ENCODE measurements at places on chromosomes 16 and 17. TPM values are rescaled to one million over a fixed set of nuclear protein-coding genes. Genes with fewer than 3 reads are reported as not detected.

DNA sequence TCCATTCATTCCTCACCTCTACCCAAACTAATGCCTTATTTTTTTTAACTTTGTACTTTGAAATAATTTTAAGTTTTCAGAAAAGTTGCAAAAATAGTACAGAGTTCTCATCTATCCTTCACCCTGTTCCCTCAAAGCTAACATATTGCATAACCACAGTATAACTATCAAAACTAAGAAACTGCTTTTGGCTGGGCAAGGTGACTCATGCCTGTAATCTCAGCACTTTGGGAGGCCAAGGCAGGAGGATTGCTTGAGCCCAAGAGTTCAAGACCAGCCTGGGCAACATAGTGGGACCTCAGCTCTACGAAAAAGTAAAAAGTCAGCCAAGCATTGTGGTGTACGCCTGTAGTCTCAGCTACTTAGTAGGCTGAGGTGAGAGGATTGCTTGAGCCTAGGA is 147.7 kb downstream of the SKAP1 start:
- no peak for DNase-seq

The MYBBP1A gene
- total RNA-seq: 52.7 TPM

DNA sequence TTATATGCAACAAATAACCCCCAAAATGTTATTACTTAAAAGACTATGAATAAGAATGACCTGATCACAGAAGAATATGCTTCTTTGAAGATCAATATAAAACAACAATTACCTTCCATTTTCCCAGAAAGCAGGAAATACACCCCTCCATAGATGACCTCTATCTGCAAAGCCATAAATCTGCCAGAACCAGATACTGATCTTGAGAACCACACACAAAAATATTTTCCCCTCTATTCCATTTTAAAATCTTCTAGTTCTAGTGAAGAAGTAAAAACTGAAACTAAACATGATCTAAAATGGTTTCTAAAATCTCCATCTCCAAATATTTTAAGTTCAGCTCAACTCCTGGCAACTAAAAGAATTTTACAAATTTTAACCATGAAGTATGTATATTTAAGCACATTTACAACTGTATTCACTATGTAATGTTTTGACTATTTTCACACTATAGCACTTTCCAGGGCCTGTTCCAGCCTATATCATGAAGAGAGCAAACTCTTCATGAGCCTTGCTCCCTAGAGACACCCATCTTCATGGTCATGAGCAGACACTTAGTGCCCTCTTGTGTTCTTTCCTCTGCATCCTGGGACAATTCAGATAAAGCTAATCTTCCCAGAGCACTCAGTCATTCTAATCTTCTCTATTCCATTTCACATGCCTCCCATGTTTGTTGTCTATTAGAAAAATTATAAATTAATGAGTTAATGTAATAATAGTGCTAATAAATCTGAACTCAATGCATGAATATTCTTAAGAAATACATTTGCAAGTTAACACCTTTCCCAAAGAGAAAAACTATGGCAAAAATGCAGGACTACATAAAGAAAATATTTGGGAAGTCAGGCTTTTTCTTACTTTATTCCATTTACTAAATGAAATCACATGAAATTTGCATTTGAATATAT is 87.0 kb downstream of the HELZ start:
- DNase-seq: peak; percentile 19

The C16orf54 gene
- total RNA-seq: 146 TPM

DNA sequence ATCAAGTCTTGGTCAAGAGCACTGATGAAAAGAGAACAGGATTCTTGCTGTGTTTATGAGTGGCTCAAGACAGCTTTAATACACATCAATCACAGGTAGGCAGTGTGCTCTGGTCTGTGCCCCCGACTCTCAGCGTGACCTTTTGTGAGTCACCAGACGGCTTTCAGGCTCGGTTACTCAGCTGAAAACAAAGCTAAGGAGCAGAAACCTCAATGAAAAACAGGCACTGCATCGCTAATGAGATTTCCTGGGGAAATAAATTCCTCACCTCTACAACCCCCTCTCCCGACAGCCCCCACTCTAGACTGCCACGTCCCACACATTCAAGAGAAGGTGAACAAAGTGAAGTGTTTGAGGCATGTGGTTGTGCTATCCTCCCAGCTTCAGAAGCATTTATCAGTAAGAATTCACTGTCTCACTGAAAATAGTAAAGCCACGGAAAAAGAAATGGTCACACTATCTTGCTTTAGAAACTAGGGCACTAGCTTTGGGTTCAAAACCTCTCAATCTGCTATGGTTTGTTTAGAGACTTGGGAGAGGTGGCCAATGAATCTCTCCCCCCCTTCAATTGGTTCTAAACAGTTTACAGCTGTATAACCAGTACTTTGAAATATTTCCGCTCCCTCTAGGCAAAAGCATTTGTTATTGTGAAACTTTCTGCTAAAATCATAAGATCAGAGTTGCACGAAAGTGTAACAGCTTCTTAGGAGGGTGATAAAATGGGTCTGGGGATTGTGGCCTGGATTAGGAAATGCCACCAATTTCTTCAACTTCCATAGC is 199.5 kb upstream of the PMFBP1 start:
- no peak for DNase-seq

DNA sequence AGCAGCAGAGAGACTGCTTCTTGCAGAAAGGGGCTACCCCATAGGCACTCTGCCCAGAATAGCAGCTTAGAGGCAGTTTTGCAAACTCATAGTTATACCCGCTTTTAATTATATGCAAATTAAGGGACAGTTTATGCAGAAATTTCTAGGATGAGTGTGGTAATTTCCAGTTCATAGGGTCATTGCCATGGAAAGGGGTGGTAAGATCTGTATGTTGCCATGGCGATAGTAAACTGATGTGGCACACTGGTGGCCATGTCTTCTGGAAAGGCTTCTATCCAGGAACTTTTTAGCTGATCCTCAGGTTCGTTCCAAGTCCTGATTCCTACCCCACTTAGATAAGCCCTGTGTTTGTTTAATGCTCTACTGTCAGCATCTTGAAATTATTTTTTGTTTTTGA is 6.2 kb downstream of the STXBP4 start:
- DNase-seq: no peak

- DNase-seq: no peak
Measured at GRCh38 chr17:28457890-28458289, 15.6 kb upstream of the SLC13A2 start.

The C16orf96 gene
- 0.35 TPM for total RNA-seq

The IGFALS gene
- total RNA-seq: 0.70 TPM

GRCh38 chr17:81461607-81462500 is 50.7 kb downstream of the ACTG1 start:
- DNase-seq: no peak

DNA sequence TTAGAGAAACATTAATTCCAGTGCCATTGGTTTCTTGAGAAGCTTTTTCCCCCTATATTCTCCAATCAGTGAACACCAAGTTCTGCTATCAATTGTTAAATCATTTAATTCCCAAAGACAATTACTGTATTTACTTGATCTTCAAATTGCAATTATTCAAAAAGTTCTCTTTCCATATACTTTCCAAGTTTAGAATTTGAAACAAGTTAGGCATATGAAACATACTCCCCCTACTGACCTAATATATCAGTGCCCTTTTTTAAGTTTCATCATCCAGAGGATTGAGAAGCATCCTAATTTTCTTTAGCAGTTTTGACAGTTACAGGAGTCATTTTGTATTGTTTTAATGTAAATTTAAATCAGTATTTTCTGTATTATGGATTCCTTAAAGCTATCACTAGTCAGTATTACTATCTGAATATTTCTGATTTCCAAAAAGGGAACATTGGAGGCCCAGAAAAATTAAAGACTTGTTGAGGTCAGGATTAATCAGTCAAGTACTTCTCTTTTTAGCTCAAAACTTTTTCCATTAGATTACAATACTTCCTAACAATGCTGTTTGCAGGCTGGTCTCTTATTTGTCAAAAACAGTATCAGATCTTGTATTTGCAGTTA is 16.3 kb downstream of the MEIOC start:
- DNase-seq: peak; percentile 12

GRCh38 chr16:17773698-17774101 is 302.9 kb upstream of the XYLT1 start:
- DNase-seq: no peak

- DNase-seq: no peak
Measured at GRCh38 chr17:73833775-73834488, 189.7 kb upstream of the SDK2 start.

GRCh38 chr17:55259684-55260111 is 5.1 kb upstream of the HLF start:
- DNase-seq: no peak

DNA sequence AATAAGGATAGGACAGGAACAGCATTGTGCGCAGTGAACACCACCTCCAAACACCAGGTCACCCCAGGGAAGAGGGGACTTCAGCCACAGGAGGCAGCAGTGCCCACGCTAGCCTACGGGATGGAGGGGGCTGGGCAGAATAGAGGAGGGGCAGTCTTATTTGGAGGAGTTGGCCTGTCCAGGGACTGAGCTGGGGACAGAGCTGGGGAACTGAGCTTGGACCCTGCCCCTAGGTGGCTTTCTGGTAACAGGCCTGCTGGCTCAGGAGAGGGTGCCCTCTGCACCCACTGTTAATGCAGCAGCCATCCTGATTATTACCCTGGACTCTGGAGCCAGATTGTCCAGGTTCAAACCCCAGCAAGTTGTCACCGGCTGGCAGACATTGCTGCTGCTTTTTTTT is 9.3 kb downstream of the CCDC102A start:
- no peak for DNase-seq

DNA sequence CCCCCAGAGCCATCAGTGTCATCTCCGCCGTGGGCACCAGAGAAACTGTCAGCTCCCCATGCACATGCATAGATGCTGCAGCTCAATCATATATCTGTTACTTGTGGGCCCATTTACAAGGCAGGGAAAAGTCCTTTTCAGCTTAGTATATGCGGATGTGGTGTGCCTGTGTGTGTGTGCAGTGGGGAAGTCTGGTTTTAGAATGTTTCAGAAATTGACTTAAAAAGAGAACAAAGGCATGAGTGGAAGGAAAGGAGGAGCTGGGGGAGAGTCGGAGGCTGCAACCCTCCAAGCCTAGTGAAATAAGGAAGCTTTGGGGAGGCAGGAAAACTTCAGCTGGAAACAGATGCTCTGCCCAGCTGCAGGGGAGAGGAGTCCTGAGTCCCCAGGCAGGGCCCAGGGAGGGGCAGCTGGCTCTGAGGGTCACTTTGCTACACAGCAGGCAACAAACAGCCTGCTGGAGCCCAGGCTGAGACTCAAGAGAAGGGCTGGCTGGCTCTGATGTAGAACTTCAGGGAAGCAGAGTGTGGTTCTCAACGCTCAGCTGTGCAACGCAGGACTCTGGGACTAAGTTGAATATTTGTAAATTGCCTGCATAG is 11.1 kb upstream of the CD300LD start:
- peak; percentile 13 for DNase-seq

The CNGB1 gene
- not detected for total RNA-seq

DNA sequence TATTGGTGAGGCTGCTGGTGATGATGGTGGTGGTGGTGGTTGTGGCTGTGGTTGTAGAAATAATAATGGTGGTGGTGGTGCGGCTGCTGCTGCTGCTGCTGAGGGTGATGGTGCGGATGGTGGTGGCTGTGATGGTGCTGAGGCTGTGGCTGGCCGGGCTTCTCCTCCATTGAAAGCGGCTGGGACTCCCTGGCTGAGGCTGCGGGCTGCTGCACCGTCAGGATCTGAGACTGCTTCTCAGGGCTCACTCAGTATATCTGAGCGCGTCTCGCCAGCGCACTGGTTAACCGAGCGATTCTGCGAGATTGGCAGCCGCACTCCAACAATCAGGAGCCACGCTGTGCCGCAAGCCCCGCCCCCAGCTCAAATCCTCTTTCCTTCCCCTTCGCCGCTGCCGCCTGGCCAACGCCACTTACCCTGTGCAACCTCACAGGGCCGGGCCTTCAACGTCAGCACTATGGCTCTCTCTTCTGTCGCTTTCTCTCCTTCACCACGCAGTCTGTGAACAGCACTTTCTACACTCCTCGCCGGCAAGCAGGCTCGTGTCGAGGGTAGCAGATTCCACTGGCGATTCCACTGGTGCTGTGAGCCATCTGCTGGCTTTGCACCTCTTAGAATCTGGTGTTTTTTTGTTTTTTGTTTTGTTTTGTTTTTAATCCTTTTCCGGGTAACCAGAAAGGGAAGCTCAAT is at the start of gene NUFIP2:
TSS of gene NUFIP2 (minus strand) at position 259 of the 690 bp plus-strand sequence. CDS start at position 170, 89 bp downstream.
- peak; percentile 96 for DNase-seq

The TVP23A gene
- not detected for total RNA-seq

The RGS9 gene
- total RNA-seq: 47.3 TPM

DNA sequence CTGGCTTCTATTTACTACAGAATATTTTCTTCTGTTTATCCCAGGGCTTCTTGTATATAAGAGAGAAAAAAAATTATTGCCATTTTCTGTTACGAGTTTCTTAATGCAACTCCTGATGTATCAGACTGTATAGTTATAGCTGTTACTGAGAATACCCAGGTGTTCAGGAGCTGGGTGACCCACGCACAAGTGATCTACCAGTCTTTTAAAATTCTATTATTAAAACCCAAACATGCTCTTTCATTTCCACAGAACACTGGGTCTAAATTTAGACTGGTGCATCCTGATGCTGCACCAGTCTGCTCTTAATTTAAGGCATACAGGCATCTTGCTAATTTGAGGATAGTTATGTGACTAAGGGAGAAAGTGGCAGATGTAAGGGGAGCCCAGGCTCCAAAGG is 31.2 kb upstream of the NLRP1 start:
- no peak for DNase-seq

GRCh38 chr16:54240271-54241129 is 46.1 kb downstream of the IRX3 start:
- no peak for DNase-seq

- DNase-seq: peak; percentile 49
Measured at GRCh38 chr17:2693561-2694380, 17.8 kb downstream of the CLUH start.

The PRSS36 gene
- total RNA-seq: 2.1 TPM

DNA sequence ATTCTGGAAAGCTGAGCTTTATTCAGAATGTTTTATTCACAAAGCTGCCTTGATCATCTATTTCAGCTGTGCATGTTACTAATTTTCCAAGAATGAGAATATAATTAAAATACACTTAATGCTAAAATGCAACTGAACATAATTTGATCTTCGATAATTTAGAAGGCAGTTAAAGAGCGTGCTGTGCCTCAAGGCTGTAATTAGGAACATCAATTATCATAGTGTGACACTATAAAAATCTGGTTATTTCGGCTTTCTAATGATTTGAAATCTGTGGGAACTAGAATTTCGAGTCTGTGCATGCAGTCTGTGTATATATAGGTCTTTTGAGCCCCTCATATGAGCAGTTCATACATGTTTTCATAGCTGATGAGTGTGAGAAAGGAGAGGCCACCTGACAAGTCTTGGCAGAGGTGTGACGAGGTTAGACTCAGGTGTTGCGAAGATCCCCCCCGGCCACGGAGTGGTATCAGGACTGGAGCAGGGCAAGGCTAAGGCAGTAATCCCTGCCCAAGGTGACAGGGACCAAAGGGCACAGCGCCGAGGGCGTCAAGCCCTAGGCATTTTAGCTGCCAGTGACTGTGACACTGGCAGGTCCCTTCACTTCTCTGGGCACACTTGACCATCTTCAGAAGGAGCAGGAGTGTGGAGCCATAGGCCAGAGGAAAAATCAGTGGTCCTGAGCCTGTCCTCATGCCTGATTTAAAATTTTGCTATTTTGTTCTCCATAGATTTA is 328.5 kb downstream of the SNX29 start:
- DNase-seq: no peak

GRCh38 chr16:2337431-2338296 is 2.9 kb downstream of the ABCA3 start:
- no peak for DNase-seq

Data from natural killer cell (primary cell).